ENCODE measurements at places on chromosomes 13 and 19.

DNA sequence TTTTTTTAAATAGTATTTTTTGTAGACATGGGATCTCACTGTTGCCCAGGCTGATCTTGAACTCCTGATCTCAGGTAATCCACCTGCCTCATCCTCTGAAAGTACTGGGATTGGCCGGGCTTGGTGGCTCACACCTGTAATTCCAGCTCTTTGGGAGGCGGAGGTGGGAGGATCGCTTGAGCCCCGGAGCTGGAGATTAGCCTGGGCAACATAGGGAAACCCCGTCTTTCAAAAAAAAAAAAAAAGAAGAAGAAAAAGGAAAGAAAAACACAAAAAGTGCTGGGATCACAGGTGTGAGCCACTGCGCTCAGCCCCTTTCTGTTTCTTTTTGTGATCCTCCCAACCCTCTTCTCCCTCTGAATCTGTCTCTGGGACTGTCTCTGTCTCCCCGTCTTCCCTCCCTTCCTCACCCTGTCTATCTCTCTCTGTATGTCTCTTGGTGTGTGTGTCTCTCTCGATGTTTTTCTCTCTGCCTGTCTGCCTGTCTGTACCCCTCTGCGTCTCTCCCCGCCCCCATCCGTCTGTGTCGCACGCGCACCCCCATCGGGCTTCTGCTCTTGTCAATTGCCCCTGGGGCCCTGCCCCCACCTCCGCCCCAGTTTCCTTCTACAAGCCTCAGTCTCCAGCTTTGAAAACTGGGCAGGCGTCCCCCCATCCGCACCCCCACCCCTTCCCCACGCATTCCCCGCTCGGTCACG is 540 bp upstream of the ZFP36 start:
- no peak for DNase-seq

GRCh38 chr13:113441661-113442060 is 11.6 kb downstream of the ADPRHL1 start:
- DNase-seq: no peak

GRCh38 chr13:58207501-58207900 is 576.0 kb downstream of the PCDH17 start:
- DNase-seq: no peak

GRCh38 chr13:30163441-30163840 is 143.9 kb downstream of the KATNAL1 start:
- DNase-seq: no peak

GRCh38 chr19:34430738-34431625 is 2.8 kb downstream of the UBA2 start:
- DNase-seq: no peak

- DNase-seq: no peak
Measured at GRCh38 chr13:62613819-62614218, 1198.2 kb upstream of the PCDH20 start.

GRCh38 chr19:23971598-23971997 is 56.9 kb downstream of the ZNF726 start:
- DNase-seq: no peak

GRCh38 chr19:55673465-55673864 is 1.6 kb upstream of the EPN1 start:
- no peak for DNase-seq

GRCh38 chr19:44951179-44952159 is 3.7 kb upstream of the CLPTM1 start:
- peak; percentile 25 for DNase-seq

- no peak for DNase-seq
Measured at GRCh38 chr13:114049026-114049425, 75.2 kb upstream of the C13orf46 start.

DNA sequence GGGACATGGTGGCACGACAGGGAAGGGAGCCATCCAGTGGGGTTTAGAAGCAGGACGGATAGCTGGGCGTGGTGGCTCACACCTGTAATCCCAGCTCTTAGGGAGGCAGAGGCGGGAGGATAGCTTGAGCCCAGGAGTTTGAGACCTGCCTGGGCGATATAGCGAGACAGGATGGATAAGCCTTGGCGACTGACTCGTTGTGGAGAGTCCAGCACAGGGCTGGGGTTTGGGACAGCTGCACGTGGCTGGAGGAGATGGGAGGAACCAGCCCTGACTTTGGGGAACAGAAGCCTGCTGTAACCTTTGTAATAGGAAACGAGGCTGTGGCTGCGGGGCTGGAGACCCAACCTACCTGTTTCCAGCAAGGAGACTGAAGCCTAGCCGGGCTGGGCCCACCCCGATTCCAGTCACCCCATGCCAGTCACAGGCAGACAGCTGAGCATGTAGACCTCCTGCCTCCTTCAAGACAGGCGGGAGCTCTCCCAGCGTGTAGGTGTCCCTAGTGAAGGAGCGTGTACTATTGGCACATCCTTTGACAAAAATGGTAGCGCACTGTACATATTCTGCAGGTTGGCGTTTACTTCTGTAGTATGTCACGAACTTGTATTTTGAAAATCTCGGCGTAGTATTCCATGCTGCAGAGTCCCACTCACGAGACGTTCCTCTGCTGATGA is 8.0 kb downstream of the LENG1 start:
- DNase-seq: no peak

DNA sequence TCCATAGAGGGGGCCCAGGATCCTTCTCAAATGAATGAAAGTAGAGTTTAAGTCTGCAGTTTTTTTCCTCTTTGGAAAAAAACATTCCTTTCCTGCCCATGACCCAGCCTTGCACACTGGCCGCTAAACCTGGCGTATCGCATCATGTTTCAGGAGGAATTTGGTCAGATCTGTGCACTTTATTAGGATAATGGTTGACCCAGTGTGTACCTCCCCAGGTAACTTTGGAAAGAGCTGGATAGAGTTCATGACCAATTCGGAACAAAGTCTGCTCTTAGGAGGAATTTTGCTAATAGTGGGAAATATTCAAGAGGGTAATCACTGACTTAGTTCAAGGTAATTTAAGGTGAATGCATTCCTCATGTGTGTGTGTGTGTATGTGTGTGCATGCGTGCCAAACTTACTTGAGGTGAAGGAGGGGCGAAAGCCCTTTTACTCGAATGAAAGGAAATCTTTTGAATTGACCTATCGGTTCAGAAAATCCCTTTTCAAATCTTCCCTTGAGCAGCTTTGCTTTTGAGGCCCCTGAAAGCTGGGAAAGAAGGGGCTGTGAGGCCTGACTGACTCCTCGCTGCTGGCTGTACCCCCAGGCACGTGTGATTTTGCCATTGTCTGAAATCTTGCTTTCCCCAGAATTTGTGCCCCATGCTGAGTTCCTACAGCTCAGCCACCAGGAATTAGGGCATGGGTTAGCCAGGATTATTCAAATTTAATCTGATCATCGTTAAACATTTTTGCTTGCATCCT is 46.3 kb downstream of the SIPA1L3 start:
- no peak for DNase-seq

GRCh38 chr13:87295636-87296035 is 375.5 kb upstream of the SLITRK5 start:
- DNase-seq: no peak

DNA sequence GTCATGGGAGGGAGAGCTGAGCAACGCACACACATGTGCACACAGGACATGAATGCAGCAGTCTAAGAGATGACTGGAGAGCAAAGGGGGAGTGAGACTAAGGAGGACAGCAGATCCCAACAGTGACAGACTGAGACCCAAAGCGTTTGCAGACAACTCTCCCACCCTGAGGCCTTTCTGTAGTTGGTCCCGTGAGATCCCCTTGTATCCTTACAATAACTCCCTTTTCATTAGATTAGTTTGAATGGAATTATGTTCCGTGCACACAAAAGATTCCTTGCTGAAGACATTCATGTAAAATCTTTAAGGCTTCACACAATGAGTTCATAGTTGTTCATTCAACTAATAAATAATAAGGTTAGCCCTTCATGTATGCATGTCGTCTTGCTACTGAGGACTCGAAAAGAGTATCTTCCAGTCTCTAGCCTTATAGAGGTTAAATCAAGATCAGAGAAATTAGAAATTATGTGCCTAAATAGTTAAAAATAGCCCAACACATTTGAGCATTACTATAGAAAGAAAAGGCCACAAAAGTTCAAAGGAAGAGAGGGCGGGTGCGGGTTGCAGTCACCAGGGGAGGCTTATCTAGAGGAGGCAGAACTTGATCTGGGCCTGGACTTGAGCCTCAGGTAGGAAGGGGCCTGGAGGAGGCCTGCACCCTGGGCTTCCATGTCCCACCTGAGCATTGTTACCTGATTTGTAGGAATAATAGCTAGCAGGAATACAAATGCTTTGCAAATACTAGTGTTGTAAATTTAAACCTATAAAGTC is 3.1 kb upstream of the GTF3A start:
- DNase-seq: no peak

DNA sequence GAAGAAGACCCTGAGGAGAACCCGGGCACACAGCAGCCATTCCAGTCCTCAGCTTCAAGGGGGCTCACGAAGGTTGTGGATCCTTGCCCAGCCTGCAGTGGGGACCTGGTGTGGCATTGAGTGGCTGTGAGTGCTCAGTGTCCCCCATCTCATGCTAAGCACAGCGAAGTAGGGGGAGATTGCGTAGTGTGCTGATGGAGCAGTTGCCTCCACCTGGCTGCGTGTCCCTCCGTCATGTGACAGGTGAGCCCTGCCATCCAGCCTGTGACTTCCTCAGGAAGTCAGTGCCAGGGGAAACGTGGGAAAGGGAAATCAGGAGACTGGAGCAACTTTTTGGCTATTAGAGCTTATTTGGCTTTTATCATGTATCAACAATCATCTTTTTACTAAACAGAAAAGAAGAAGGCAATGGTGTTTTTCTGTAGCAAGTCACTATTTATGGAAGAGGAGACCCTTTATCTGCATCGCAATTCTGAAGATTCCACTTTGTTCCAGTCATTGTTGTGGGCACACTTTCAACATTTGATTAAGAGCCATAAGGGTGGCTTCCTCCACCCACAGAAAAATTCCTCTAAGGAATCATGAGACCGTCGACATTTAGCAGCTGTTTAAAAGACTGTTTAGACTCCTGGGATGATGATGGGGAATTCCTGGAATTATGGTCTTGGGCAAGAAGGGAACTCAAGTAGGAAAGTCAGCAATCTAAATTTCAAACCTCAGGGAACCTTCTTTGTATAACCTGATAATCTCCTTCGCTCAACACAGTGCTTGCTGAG is 126.8 kb upstream of the SPATA13 start:
- no peak for DNase-seq

DNA sequence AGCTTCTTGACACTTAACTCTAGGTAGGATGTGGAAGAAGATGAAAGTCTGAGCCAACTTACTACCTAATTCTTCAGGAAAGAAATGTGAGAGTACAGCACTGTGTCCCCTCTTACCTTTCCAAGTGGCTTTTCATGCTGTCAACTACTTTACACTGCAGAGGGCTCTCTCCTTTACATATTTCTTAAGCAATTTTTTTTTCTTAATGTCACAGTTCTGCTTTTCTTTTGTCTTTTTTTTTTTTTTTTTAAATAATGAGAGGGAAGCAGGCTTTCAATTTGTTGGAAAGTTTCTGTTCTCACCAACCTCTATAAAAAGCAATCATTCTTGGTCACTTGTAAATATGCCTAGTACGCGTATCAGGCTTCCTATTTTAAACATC is 212.7 kb upstream of the MIR17HG start:
- no peak for DNase-seq

DNA sequence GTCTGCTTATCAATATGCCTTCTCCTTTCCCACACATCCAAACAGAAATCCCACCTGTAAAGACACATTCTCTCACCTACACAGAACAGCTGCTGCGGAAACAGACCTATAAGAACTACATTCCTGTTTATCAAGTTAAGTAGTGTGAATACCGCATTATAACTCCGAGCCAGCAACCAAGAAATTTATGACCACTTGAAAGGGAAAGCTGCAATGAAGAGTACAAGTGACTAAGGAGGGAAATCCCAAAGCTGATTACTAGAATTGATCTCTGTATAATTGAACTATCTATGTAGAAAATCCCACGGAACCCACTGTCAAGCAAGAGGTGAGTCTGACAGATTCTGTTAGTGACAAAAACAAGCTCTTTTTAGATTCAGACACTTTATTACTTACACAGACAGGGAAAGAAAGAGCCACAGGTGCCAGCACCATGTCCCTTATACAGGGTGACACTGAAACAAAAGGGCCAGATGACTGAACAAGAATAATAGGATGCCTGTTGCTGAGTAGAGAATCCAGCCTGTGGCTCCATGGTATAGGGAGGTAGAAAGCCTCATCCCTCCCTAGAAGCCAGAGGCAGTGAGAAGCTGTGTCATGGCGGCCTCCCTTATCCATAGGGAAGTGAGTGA is 1.6 kb upstream of the IGFL4 start:
- DNase-seq: no peak

DNA sequence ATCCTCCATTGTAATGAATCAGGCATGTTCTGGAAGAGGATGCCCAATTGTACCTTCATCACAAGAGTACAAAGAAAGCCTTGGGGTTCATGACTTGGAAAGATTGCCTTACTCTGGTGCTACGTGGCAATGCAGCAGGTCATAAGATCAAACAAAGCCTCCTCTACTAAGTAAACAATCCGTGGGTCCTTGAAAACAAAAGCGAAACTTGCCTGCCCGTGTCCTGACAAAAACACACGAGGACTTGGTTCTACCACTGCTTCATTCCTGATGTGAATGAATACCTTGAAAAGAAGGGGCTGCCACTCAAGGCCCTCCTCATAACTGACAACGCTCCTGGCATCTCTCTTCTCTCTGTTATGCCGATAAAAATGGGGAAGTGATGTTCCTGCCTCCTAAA is 18.9 kb downstream of the ZNF563 start:
- no peak for DNase-seq

GRCh38 chr13:109671919-109672318 is 114.5 kb downstream of the IRS2 start:
- no peak for DNase-seq
